ENCODE measurements at places on chromosomes 7 and 10.
A peak's percentile ranks its signal among the peaks of the same experiment; 100 is the strongest.

- peak; percentile 58 for DNase-seq
Observed at GRCh38 chr10:124917428-124918190, 24.3 kb upstream of the ZRANB1 start.

- DNase-seq, result no peak
Observed at GRCh38 chr10:97676770-97677581, 10.1 kb downstream of the AVPI1 start.

- DNase-seq, result no peak
Observed at GRCh38 chr7:11592699-11593098, 239.3 kb downstream of the THSD7A start.

- DNase-seq, result no peak
Observed at GRCh38 chr10:129110780-129111179, 356.3 kb upstream of the MGMT start.

DNA sequence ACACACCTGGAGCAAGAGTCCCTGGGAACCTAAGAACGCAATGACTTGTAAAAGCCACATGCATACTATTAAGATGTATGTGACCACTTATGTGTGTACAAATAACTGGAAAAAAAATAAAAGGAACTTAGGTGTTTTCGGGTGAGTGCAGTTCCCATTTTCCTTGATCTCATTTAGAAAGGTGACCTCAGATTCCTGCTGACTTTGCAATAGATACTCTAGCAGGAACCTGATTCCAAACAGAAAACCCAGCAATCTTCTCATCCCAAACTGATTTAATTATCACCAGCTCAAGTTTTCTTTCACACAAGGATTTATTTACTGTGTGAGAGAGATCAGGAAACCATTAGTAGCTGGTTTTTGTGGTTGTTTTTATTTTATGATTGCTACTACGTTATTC is 56.5 kb upstream of the LRGUK start:
- DNase-seq, result no peak

DNA sequence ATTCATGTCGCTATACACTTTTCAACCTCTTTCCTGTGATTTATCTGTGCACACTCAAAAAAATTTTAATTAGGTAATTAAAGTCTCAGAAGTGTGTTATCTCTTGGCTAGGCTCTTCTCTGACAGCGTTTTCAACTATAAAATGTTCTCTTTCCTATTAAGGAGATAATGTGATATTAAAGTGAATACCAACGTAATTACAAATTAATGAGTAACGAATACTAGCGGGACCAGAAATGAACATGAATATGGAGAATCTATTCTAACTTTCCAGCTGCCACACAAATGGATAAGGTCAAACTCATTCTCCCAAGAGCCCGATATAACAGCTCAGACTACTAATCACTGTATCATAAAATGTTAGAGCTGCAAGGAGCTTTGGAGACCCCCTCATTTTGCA is 12.0 kb downstream of the COL1A2 start:
- DNase-seq, result no peak

GRCh38 chr7:132760244-132760623 is 184.0 kb upstream of the PLXNA4 start:
- no peak for DNase-seq

All from gastrocnemius medialis (tissue), 4 donors.